ENCODE measurements at places on chromosomes 6 and 20.

GRCh38 chr20:16417001-16417400 is 156.2 kb downstream of the KIF16B start:
- no peaks in the 10 kb centered on the region for H3K27me3 ChIP-seq
- no peaks in the 10 kb centered on the region for H3K4me1 ChIP-seq
- no peak overlapping the region for H3K27ac ChIP-seq
- H3K36me3 ChIP-seq: peaks cover 2% of the 10 kb centered on the region
- no peak for DNase-seq

DNA sequence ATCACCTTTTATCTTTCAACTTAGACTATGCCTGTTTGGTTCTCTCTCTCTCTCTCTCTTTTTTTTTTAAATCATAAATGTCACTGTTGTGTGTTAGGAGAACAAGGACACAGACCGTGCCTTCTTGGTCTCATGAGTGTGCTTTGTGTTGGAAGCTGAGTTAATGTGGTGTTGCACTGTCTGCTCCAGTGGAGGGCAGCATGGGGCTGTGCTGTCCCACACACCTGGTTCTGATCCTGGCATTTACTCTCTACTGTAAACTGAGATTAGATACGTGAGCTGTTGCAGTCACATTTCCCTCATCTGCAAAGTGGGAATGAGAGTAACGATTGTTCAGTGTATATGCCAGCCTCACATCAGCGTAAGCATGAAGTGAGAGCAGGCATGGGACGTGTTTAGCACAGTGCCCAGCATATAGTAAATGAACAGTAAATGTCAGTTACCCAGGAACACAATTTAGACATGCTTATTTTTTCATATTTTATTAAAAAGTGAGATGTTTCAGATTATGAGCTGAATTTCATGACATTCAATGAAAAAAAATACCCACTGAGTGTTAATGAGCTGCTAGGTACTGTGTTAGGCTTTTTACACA is 161.1 kb downstream of the FARS2 start:
- DNase-seq: peak; percentile 12
- no peaks in the 10 kb centered on the region for H3K36me3 ChIP-seq
- no peak overlapping the region for H3K4me3 ChIP-seq

DNA sequence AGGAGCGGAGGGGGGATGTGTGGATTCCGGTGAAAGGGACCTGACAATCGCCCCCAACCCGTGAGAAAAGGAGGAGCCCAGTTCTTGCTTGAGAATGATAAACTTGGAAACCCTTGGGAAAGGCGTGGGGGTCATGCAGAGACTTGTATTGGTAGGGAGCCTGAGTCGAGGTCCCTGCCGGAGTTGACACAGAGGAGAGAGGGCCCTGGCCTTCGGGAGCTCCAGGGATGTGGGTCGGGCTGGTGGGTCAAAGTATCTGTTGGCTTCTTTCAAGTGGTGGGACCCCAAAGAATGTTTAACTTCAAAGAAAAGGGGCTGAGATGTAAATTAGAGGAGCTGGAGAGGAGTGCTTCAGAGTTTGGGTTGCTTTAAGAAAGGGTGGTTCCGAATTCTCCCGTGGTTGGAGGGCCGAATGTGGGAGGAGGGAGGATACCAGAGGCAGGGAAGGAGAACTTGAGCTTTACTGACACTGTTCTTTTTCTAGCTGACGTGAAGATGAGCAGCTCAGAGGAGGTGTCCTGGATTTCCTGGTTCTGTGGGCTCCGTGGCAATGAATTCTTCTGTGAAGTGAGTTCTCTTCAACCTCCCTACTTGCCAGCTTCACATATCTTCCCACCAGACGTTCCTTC is 571 bp downstream of the CSNK2B start:
- no peak for DNase-seq
- peaks cover 73% of the 10 kb centered on the region for H3K36me3 ChIP-seq
- peak overlapping the region; percentile 70 for H3K4me3 ChIP-seq
- peaks cover 22% of the 10 kb centered on the region for H3K4me1 ChIP-seq
- H3K27me3 ChIP-seq: no peaks in the 10 kb centered on the region
- H3K27ac ChIP-seq: peak overlapping the region; percentile 60

- peaks cover 23% of the 10 kb centered on the region for H3K4me1 ChIP-seq
- H3K27ac ChIP-seq: no peak overlapping the region
Measured at GRCh38 chr6:3754776-3755175, 3.3 kb upstream of the PXDC1 start.

DNA sequence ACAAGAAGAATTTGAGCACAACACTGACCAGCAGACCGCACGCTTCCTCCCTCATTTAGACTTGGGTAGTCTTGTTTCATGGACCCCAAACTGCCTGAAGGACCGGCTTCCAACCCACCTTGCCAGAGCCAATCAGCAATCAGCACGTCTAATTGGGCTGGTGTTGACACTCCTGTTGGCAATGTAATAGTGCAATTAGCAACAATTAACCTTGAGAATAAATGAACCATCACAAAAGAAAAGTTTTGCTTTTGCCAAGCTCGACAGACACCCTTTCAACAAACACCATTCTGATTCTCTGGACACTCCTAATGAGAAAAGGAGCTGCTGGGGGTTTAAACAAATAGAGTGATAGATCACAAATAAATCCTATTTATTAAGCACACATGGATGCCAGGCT is 61.0 kb downstream of the EDN3 start:
- H3K27ac ChIP-seq: no peak overlapping the region
- H3K36me3 ChIP-seq: no peaks in the 10 kb centered on the region
- H3K4me1 ChIP-seq: peaks cover 25% of the 10 kb centered on the region
- H3K4me3 ChIP-seq: no peak overlapping the region

- H3K4me3 ChIP-seq: no peak overlapping the region
- no peaks in the 10 kb centered on the region for H3K27me3 ChIP-seq
- H3K27ac ChIP-seq: no peak overlapping the region
Measured at GRCh38 chr6:50780382-50780781, 38.3 kb upstream of the TFAP2B start.

DNA sequence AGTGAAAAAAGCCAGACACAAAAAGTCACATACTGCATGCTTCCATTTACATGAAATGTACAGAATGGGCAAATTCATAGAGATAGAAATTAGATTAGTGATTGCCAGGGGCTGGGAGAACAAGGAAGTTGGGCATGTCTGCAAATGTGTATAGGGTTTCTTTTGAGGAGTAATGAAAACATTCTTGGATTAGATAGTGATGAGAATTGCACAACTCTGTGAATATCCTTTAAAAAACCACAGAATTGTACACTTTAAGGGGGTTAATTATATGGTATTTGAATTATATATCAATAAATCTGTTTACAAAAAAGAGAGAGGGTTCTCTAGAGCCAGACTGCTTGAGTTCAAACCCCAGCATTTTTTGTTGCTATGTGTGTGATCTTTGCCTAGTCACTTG is 188.1 kb downstream of the CDC5L start:
- no peaks in the 10 kb centered on the region for H3K27me3 ChIP-seq
- no peak overlapping the region for H3K4me3 ChIP-seq
- no peak for DNase-seq
- no peak overlapping the region for H3K27ac ChIP-seq

- peaks cover 6% of the 10 kb centered on the region for H3K4me1 ChIP-seq
- no peak overlapping the region for H3K27ac ChIP-seq
- no peak overlapping the region for H3K4me3 ChIP-seq
- H3K36me3 ChIP-seq: peaks cover 28% of the 10 kb centered on the region
Measured at GRCh38 chr6:17552861-17553260, 47.2 kb upstream of the FAM8A1 start.
